Thymus (tissue), 14 donors: ENCODE measurements at places on chromosomes 1 and 21.

GRCh38 chr1:240031414-240031813 is 60.3 kb upstream of the FMN2 start:
- no peak for DNase-seq

GRCh38 chr1:188295157-188295556 is 1466.4 kb downstream of the PLA2G4A start:
- DNase-seq: no peak

DNA sequence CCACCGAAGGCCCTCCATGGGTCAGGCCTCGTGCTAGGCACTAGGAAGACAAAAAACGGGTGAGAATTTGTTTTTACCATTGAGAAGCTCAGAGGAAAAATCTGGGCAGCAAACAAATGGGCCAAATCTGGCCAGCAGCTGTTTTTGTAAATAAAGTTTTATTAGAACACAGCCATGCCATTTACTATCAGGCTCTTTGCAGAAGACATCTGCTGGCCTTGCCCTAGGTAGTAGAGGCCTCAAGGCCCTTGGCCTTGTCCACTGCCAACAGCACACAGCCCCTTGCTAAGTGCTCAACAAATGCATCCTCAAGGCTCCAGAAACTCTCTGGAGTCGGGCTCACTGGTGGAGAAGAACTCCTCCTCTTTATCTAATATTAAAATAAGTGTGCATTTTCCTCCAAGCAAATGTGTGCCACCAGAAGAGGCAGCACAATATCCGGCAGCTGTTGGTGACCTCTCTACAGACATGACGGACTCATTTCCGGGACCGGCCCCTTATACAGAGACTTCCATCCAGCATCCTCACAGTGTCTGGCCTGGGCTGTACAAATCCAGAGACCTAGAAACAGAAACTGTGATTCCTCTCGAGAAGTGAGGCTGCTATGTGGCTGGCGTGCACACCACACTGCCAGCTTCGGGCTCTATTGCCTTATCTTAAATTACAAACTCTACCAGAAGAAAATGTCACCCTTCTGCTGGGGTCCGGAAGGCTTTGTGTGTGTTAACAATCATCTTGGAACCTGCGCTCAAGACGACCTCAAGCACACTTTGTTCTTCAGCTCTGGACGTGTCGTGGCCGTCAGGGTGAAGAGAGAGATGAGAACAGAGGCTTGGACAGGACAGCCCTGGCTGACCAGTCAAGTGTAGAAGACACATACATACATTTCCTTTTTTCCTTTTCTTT is 203.9 kb downstream of the TOMM20 start:
- no peak for DNase-seq

DNA sequence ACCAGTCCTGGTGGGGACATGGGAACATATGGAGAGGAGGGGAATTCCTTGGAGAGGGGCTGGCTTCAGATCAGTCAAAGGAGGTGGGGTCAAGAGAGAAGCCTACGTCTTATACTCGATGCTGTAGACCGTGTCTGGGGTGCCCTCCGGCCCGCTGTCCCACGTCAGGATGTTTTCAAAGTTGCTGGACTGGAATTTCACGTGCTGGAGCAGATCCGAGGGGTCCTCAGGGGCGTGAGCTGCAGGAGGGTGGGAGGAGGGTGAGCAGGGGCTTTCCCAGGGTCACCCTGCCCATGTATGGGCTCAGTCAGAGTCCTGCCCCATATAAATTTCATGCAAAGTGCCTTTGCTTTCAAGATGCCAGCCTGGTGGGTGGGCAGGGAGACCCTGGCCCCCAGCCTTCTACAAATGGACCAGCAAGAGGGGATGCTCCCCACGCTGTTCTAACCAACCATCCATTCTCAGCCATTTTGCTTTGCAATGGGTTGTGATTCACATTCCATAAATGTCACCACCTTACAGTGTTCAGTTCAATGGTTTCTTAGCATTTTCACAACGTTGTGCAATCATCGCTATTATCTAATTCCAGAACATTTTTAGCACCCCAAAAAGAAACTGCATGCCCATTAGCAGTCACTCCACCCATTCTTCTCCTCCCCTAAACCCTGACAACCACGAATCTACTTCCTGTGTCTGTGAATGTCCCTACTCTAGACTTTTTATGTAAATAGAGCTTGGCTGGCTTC is 4.3 kb downstream of the IL22RA1 start:
- no peak for DNase-seq

DNA sequence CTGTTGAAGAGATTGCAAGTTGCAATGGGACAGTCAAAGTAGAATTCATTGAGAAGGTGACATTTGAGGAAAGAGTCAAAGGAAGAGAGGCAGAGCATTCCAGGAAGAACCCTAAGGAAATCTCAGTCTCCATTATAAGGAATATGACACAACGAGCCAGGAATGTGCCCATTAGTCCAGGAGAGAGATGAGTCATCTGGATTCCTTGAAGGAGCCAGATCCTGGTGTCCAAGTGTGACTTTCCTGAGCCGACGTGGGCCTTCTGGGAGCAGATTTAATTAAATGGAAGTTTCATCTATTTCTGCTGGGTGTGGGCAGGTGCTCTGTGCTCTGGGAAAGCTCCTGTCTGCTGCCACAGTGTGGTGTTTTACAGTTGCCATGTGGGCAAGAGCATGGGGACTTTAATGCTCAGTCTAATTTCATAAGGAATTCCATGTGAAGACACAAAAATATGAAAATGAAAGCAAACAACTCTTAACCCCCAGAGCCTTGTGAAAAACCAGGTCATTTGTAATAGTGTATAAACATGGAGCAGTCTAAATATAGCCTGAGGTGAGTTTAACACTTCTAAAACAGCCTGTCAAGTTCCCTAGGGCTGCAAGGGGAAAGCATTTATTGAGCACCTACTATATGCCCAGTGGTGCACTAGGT is 111.4 kb upstream of the ARTN start:
- DNase-seq: no peak

DNA sequence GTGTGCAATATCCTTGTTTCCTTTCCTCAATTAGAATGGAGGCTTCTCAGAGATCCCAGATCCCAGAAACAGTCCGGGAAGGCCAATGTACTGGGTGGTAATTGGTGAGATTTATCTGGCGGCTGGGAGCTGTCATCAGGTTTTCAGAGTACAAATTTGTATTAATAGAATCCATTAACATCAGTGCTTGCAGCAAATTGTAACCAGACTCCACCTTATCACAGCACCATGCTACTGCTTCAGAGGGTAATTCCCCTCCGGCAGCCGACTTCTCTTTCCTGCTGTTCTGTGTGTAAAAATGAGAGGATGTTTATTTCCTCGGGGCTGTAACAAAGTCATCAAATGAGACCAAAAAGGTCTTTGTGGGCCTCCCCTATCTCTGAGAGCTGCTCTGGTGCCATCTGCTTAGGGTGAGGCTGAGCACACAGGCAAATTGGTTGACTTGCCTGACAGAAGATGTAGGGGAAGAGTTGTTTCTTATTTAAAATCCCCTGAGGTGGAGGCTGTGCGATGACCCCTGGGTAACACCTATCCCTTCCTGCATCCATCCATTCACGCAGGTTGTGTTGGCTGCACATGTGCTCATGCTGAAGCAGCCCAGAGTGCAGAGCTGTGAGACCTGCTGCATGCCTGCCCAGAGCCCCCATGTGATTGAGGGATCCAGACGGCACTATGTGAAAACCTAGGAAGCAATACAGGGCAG is 19.2 kb downstream of the NFASC start:
- no peak for DNase-seq

- DNase-seq: no peak
Measured at GRCh38 chr1:25481625-25482024, 50.9 kb downstream of the MACO1 start.

- DNase-seq: no peak
Measured at GRCh38 chr1:154176337-154176736, 15.6 kb downstream of the TPM3 start.

DNA sequence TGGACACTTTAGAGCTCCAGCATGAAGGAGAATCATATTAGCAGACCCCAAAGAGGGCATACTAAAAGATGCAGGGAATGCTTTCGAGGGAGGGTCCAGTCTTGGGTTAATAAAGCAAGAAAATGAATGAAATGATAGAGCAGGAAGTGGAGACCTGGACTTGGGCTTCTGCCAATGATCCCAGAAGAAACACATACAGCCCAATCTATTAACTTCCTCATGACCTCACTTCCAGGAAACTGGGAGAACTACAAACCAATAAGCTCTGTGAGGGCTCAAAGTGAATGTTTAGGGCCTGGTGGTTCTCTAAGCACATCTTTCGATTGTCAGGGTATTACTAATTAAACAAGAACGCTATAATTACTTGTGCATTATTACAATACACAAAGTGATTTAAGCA is 53.6 kb upstream of the SSX2IP start:
- DNase-seq: no peak

DNA sequence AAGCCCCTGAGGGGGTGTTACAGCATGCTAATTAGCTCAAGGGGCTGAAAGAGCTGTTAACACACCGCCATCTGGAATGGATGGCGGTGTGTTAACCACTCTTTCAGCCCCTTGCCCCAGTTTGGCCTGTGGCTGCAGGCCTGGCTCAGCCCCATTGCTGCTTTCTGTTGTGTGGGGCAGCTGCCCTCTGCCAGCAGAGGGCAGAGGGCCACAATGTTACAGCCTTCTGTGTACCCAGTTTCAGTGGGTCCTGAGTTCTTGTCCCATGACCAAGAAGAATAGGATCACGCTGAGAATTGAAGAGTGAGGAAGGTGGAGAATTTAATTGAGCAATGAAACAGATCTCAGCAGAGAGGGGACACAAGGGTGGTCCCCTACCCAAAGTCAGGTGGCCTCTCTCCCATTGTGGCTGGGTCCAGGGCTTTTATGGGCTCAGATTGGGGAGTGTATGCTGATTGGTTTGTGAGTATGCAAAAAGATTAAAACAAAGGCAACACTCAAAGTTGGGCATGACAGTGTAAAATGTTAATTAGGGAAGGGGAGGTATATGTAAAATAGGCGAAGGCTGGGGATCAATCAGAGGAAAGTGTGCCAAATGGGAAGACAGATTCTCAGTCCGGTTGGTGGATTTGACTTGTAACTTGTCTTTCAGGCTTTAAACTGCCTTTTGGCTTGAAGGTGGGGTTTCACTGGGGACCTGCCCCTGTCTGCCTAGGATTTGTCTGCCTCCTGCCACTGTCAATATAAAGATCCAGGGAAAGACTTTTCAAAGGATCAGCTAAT is 142.2 kb downstream of the RABGAP1L start:
- no peak for DNase-seq

- DNase-seq: no peak
Measured at GRCh38 chr1:112794654-112795239, 79.6 kb upstream of the PPM1J start.

DNA sequence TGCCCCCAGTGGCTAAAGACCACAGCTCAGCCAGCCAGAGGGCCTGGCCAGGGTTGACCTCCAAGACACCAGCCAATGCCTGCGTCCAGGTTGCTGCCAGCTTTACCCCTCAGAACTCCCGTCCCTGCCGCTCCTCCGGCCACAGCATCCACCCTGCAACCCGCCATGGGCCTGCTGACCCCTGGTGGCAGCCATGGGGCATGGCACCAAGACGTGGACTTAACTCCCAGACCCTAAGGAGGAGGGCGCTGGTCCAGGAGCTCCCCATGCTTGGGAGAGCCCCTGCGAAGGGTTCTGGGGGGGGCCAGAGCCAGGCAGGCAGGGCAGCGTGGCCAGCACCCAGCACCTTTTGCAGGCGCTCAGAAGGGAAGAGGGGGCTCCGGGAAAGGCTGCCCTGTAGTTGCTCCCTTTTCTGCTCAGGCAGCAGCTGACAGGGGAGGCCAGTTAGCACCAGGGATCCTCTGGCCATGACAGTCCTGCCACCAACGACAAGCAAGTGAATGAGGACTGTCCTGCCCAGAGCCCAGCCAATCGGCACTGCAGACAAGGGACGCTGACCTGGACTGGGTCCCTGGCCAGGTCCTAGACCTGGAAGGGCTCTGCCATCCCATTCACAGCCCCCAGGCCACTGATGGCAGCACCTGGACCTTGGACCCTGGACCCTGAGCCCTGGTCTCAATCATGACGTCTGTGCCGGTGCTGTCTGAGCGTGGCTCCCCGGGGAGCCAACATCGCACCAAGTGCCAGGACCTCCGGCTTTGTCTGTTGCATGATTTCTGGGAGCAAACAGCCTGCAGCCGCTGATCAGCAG is 246.2 kb downstream of the NPHP4 start:
- no peak for DNase-seq

DNA sequence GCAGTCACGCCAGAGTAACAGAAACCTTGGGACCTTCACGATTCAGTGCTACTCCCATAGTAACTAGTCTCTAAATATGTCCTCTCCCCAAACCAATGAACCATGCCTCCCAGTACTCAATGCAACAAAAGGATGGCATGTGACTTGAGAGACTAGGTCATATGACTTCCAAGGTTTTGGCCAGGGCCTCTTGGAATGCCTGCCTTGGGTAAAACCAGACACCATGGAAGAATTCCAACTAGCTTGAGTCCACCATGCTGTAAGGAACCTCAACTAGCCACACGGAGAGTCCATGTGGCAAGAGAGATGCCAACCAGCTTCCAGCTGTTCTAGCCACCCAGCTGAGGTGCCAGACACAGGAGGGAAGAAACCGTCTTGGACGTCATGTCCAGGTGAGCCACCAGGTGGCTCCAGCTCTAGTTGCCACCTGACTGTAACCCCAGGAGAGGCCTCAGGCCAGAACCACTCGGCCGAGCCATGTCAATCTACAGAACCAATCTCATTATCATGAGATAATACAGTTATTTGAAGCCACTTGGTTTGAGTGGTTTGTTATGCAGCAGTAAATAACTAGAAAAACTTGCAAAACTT is 115.0 kb downstream of the SYF2 start:
- DNase-seq: no peak

GRCh38 chr1:99252630-99253029 is 11.7 kb upstream of the PLPPR4 start:
- no peak for DNase-seq

- DNase-seq: no peak
Measured at GRCh38 chr1:182002570-182002969, 58.9 kb downstream of the ZNF648 start.

- no peak for DNase-seq
Measured at GRCh38 chr1:219463636-219464035, 149.3 kb downstream of the ZC3H11B start.

DNA sequence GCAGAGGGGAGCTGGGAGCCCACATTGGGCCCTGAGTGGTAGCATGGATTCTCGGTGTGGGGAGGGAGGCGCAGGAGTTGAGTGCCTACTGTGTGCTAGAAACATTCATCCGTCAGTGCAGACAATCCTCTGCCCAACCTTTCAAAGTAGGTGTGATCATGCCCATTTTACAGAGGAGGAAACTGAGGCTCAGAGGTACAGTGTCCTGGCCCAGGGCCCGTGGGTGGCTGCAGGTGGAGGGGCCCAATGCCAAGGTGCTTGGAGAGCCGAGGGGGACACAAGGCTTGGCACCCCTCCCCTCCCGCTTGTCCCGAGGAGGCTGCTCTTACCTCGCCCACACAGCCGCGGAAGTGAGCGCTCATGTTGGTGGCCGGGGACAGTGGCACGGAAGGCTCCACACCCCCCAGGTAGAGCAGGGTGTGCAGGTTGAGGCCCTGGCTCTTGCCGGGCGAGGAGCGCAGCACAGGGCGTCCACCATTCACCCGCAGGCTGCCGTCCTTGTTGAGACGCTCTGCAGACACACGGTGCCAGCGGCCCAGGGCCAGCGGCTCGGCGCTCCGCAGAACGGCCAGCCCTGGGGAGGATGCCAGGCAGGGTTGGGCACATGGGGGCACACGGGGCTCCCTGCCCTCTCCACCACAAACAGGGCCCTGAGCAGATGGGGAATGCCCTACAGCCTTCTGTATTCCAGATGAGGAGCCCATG is 16.6 kb downstream of the LDLRAD2 start:
- no peak for DNase-seq

GRCh38 chr1:51524817-51525216 is 5.8 kb upstream of the EPS15 start:
- DNase-seq: no peak

GRCh38 chr1:213094446-213094845 is 43.4 kb downstream of the RPS6KC1 start:
- no peak for DNase-seq

- DNase-seq: no peak
Measured at GRCh38 chr1:169110689-169111447, 4.4 kb downstream of the ATP1B1 start.
